ENCODE measurements at places on chromosomes 5 and 9.

- no peaks in the 10 kb centered on the region for H3K27me3 ChIP-seq
- peak; percentile 73 for DNase-seq
- no peak overlapping the region for H3K4me3 ChIP-seq
- H3K4me1 ChIP-seq = peaks cover 13% of the 10 kb centered on the region
Measured at GRCh38 chr9:129451089-129451656, 169.7 kb downstream of the C9orf50 start.

DNA sequence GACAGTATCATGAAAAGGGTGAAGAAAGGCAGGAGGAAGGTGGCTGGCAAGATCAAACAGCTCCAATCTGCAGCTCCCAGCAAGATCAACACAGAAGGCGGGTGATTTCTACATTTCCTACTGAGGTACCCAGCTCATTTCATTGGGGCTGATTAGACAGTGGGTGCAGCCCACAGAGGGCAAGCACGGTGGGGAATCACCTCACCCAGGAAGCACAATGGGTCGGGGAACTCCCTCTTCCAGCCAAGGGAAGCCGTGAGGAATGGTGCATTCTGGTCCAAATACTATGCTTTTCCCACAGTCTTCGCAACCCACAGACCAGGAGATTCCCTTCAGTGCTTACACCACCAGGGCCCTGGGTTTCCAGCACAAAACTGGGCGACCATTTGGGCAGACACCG, 66.8 kb downstream of the CAMSAP1 start:
- H3K4me1 ChIP-seq = no peaks in the 10 kb centered on the region
- no peaks in the 10 kb centered on the region for H3K27me3 ChIP-seq
- no peak for DNase-seq
- no peak overlapping the region for H3K4me3 ChIP-seq
- peaks cover 6% of the 10 kb centered on the region for H3K36me3 ChIP-seq

DNA sequence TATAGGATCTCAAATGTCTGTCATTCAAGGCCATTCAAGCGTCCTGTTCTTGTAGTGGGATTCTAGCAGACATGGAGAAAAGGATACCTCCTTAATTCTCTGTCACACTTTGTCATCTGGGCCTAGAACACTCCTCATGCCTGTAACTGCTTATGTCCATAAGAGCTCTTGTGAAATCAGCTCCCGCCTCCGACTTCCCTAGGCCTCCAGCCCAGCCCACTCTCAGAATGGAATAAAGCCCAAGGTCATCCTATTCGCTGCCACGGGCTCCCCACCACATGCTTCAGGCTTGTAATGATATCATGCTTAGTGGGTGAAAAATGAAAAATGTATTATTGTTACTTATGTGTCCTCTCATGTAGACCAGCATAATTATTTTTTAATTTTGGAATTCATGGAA, 632.5 kb downstream of the ISL1 start:
- H3K36me3 ChIP-seq = no peaks in the 10 kb centered on the region
- H3K27me3 ChIP-seq = no peaks in the 10 kb centered on the region
- no peak for DNase-seq
- no peak overlapping the region for H3K27ac ChIP-seq
- H3K4me1 ChIP-seq = no peaks in the 10 kb centered on the region

- no peaks in the 10 kb centered on the region for H3K36me3 ChIP-seq
- peak overlapping the region; percentile 63 for H3K4me3 ChIP-seq
Measured at GRCh38 chr9:114611516-114612271, 603 bp downstream of the TMEM268 start.

- no peak overlapping the region for H3K27ac ChIP-seq
- H3K4me1 ChIP-seq = no peaks in the 10 kb centered on the region
- H3K36me3 ChIP-seq = no peaks in the 10 kb centered on the region
- no peak for DNase-seq
- no peaks in the 10 kb centered on the region for H3K27me3 ChIP-seq
Measured at GRCh38 chr5:38447056-38447455, 109.4 kb downstream of the LIFR start.

- no peak overlapping the region for H3K4me3 ChIP-seq
- H3K27me3 ChIP-seq = no peaks in the 10 kb centered on the region
- DNase-seq = no peak
- H3K36me3 ChIP-seq = no peaks in the 10 kb centered on the region
- H3K4me1 ChIP-seq = no peaks in the 10 kb centered on the region
Measured at GRCh38 chr5:141957367-141957996, 520 bp downstream of the PCDH12 start.

DNA sequence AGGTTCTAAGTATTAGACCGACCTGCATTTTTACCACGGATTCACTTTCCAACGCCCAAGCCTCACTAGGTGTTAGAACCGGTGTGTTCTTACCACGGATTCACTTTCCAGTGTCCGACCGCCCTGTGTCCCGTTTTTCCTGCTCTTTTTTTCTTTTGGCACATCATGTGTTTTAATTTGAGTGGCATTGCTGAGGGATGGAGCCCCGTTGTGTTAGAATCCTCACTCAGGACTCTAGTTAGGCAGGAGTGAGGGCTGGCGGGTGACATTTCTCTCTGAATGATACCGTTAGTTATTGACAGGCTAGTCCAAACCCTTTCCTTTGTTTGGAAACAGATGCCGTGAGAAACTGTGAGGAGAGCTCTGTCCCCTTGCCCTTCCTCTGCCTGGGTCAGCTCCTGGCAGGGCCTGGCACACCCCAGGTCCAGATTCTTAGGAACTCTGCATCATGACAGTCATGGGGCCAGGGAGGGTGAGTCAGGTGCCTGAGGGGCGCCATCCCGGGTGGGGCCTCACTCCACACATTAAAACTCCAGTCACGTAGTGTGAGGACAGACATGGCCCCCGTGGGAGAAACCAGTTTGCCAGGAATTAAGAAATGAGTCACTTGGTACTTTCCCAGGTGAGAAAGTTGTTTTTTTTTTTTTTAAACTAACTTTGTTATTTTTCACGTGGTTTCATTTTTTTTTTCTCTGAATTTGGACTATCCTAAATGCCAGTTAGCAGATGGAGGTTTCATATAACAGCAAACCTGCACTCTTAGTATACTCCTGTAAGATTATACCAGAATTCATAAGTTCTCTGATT, 15.8 kb downstream of the EXOC3 start:
- H3K4me1 ChIP-seq = no peaks in the 10 kb centered on the region
- no peak overlapping the region for H3K27ac ChIP-seq
- H3K36me3 ChIP-seq = peaks cover 39% of the 10 kb centered on the region
- no peaks in the 10 kb centered on the region for H3K27me3 ChIP-seq
- H3K4me3 ChIP-seq = no peak overlapping the region

- no peaks in the 10 kb centered on the region for H3K36me3 ChIP-seq
- no peaks in the 10 kb centered on the region for H3K4me1 ChIP-seq
- no peak overlapping the region for H3K4me3 ChIP-seq
- no peak overlapping the region for H3K27ac ChIP-seq
- DNase-seq = no peak
- no peaks in the 10 kb centered on the region for H3K27me3 ChIP-seq
Measured at GRCh38 chr9:135579889-135580660, 18.5 kb downstream of the PAEP start.

DNA sequence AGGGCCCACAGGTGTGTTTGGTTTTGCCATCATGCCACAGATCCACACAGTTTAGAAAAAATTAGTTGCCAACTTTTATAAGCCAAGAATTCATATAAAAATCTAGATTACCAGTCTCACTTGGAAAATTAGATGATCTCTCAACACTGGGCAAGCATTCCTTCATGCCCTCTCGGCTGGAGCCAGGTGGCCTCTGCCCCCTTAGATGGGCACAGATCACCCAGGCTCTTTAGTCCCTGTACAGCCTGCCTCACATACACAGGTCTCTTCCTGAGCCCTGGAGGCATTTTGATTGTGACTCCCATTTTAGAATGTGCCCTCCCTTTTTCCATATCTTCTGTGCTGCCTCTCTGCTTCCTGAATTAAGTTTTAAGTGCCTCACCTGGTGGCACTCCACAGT, 20.0 kb downstream of the ACO1 start:
- H3K4me1 ChIP-seq = no peaks in the 10 kb centered on the region
- H3K27me3 ChIP-seq = no peaks in the 10 kb centered on the region
- H3K4me3 ChIP-seq = no peak overlapping the region
- no peak overlapping the region for H3K27ac ChIP-seq
- H3K36me3 ChIP-seq = peaks cover 27% of the 10 kb centered on the region

- peaks cover 67% of the 10 kb centered on the region for H3K4me1 ChIP-seq
- peak within 1 kb of the TSS; percentile 88 for H3K27ac ChIP-seq
- H3K27me3 ChIP-seq = no peaks in the 10 kb centered on the region
- peaks cover 8% of the 10 kb centered on the region for H3K36me3 ChIP-seq
- H3K4me3 ChIP-seq = peak within 1 kb of the TSS; percentile 62
- DNase-seq = peak; percentile 84
Measured at GRCh38 chr9:128920381-128921058, at the start of gene PHYHD1. PHYHD1 (plus strand) TSS chr9:128920982; CDS start chr9:128922324, 1,342 bp downstream.

- no peaks in the 10 kb centered on the region for H3K27me3 ChIP-seq
- no peaks in the 10 kb centered on the region for H3K36me3 ChIP-seq
- H3K4me1 ChIP-seq = no peaks in the 10 kb centered on the region
Measured at GRCh38 chr9:30622561-30622960, 1761.9 kb upstream of the ACO1 start.

DNA sequence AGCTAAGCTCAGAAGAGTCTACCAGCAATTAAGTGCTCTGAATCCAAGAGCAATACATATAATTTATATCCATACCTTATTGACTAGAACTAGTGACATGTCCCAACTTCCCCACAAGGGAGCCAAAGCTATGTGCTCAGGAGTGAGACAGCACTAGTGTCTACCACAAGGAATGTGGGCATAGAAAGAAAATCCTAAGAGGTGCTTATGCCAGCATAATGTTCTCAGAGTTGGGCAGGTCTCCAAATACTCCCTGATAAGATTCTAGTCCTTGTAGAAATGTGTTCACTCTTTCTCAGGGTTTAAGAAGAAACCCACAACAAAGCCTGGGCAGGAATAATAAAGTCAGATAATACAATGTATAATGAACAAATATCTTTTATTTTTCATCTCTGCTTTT, 275.1 kb downstream of the BRINP1 start:
- H3K4me3 ChIP-seq = no peak overlapping the region
- H3K27ac ChIP-seq = no peak overlapping the region
- H3K27me3 ChIP-seq = no peaks in the 10 kb centered on the region

GRCh38 chr5:6780802-6781391, 67.7 kb downstream of the TENT4A start:
- no peak overlapping the region for H3K27ac ChIP-seq
- H3K4me1 ChIP-seq = no peaks in the 10 kb centered on the region
- no peak overlapping the region for H3K4me3 ChIP-seq
- H3K36me3 ChIP-seq = no peaks in the 10 kb centered on the region

GRCh38 chr5:94746731-94747124, 128.3 kb downstream of the SLF1 start:
- H3K4me3 ChIP-seq = no peak overlapping the region
- no peak for DNase-seq
- H3K27ac ChIP-seq = no peak overlapping the region
- no peaks in the 10 kb centered on the region for H3K4me1 ChIP-seq

GRCh38 chr5:154782812-154783592, 27.8 kb downstream of the LARP1 start:
- peaks cover 97% of the 10 kb centered on the region for H3K4me1 ChIP-seq
- H3K27ac ChIP-seq = peak overlapping the region; percentile 20
- DNase-seq = no peak

DNA sequence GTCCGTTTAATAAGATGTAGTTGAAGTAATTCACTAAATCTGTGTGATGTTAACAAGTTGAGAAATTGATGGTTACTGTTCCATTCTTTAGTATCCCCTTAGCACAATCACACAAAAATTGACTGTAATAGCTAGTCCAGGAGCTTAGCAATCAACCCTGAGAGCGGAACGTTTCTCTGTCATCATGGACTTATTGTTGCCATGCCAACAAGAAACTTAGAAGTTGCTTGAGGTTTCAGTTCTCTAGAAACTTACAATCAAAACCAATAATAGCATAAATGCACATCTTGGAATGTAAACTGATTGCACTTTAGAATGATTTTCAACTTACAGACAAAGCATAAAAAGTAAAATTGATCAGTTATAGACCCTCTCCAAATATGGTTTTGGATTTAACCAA, 125.4 kb upstream of the ANKH start:
- H3K27me3 ChIP-seq = no peaks in the 10 kb centered on the region
- no peak for DNase-seq
- no peak overlapping the region for H3K4me3 ChIP-seq
- H3K36me3 ChIP-seq = no peaks in the 10 kb centered on the region

DNA sequence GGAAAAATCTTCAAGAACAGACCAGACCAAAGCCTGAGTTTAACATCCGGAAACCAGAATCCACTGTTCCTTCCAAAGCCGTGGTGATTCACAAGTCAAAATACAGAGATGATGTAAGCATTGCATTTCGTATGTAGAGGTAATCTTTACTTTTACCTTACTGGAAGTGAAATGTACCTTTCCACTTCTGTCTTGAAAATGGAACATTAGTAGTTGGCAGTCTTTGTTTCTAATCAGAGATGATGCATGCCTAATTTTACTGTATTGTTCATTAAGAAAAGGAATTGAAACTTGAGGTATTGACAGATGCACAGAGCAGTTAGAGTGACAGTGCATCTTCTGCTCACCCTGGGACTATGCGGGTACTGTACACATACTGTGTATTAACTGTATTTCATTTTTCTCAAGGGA, 34.6 kb downstream of the HABP4 start:
- DNase-seq = no peak
- no peaks in the 10 kb centered on the region for H3K27me3 ChIP-seq
- H3K27ac ChIP-seq = no peak overlapping the region
- peaks cover 24% of the 10 kb centered on the region for H3K4me1 ChIP-seq

Measured in sigmoid colon (tissue), 7 donors.